ENCODE measurements at places on chromosomes 7 and 10. TPM values are rescaled to one million over a fixed set of nuclear protein-coding genes. Genes with fewer than 3 reads are reported as not detected.

Gene CCL24
- not detected for total RNA-seq

Gene TMEM60
- total RNA-seq, result 62.5 TPM

Gene RPP30
- 58.4 TPM for total RNA-seq

Gene NEUROG3
- total RNA-seq, result not detected

Gene SPDYE5
- not detected for total RNA-seq

GRCh38 chr7:112510001-112510742 is 29.4 kb downstream of the LSMEM1 start:
- no peak for DNase-seq

DNA sequence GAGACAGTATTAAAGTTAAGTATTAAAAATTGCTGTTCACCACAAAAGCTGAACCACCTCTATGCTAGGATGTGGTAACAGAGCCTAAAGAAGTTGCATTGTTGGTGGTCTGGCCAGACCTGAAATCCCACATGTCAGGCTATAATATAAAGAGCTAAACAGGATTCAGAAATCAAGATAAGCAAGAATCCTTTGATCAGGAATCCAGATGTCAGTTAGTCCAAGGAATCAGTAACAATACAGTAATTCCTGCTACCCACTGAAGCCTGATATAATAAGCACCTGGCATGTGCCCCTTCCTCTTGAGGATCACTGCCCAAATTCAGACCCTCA is 48.9 kb downstream of the ZNF277 start:
- DNase-seq, result no peak

Data from SK-MEL-5 (cell line).